ENCODE measurements at places on chromosomes 12 and 14. TPM values are rescaled to one million over a fixed set of nuclear protein-coding genes. Genes with fewer than 3 reads are reported as not detected.

DNA sequence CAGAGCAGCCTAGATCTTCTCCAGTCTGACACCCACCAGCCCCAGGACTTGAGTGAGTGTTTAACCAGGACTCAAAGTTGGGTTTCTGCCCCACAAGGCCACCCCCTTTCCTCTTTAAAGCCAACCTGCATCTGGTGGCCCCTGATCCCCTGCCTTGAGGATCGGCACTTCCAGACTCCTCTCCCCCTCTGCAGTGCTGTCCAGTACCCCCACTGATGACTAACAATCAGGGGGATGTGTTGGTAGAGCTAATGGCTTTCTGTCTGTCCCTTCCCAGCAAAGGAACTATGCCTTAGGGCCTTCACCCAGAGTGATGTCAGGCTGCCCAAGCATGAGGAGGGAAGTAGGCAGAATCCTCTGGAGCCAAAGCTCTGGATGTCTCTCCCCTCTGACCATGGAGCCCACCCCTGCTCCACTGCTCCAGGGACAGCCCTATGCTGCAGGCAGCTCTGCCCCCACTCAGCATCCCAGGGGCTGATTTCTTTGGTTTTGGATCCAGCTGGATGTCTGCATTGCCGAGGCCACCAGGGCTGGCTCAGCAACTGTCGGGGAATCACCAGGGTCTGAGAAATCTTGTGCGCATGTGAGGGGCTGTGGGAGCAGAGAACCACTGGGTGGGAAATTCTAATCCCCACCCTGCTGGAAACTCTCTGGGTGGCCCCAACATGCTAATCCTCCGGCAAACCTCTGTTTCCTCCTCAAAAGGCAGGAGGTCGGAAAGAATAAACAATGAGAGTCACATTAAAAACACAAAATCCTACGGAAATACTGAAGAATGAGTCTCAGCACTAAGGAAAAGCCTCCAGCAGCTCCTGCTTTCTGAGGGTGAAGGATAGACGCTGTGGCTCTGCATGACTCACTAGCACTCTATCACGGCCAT lies 42.9 kb downstream of the DAD1 start:
- no peak for DNase-seq

GRCh38 chr12:124394462-124395128 lies 99.7 kb downstream of the RFLNA start:
- no peak for DNase-seq

GRCh38 chr12:22535478-22535877 lies 8.9 kb downstream of the C2CD5 start:
- DNase-seq, result no peak

DNA sequence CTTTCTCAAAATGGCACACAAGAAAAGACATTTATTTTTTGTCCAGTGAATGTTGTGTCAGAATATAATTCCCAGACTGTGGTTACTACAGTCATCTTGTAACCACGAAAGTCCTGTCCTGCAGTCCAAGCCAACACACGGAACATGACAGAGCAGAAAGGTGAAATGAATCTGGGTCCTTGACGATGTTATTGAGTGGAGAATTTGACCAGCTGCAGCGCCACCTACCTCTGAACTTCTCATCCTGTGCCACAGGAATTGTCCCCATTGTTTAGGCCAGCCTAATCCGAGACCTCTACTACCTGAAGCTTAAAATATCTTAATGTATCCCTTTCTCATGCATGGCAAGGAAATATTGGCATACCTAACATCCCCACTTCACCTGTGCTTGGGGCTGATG lies 64.1 kb upstream of the OTX2 start:
- DNase-seq, result no peak

GRCh38 chr12:127803545-127803944 lies 463.4 kb upstream of the TMEM132C start:
- DNase-seq, result no peak

DNA sequence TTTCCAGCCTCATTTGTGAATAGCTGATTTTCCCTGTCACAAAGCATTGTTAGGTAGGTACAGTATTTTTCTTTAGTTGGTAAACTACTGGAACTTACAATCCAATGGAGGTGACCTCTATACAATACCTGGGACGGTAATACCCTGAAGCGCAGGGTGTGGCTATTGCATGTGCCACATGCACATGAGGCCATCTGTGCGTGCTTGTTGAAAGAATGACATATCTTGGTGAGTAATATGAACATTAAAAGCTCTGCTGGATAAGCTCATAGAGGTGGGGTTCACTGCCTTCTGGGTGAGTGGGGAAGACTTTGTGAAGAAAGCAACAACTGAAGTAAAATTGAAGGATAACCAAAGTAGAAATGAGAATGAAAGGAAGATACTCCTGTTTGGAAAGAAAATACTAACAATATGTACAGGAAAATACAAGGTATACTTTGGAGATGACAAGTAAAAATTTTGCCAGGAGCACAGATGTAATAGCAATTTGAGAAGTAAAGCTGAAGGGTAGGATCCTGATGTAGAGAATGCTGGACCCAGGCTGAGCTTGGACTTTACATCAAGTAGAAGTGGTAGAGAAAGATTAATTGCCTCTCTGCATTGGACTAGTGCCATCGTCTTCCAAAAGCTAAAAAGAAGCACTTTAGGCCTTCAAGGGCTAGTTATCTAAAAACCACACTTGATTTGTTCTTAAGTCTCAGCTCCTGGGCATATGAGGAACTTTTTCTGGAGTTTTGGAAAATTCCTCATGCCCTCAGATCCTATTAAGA lies 97.1 kb downstream of the SLC38A6 start:
- DNase-seq, result no peak

- DNase-seq, result peak; percentile 93
Observed at GRCh38 chr12:120234643-120235368, 30.7 kb downstream of the PXN start.

GRCh38 chr12:118346895-118347294 lies 25.8 kb downstream of the TAOK3 start:
- no peak for DNase-seq

DNA sequence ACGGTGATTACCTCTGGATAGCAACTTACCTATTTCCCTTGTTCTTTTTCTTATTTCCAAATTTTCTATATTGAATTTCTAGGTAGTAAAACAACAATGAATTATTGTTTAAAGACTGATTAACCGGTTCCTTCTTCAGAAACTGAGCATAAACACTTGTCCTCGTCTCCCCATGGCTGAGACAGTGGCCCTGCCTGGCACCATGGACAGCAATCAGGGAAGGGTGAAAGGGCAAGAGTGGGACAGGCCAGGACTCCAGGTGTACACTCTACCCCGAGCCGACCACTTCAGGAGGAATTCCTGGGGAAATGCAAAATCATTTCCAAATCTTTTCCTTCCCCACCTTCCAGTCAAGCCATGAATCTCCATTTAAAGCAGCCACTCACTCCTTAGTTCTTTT lies 48.8 kb upstream of the LTBP2 start:
- no peak for DNase-seq

- DNase-seq, result no peak
Observed at GRCh38 chr12:34300376-34301250, 278.3 kb downstream of the ALG10 start.

- no peak for DNase-seq
Observed at GRCh38 chr14:40340708-40341107, 908.5 kb upstream of the FBXO33 start.

GRCh38 chr12:55849616-55850343 lies 7.0 kb upstream of the MMP19 start:
- no peak for DNase-seq

- no peak for DNase-seq
Observed at GRCh38 chr12:39235990-39236767, 206.7 kb downstream of the KIF21A start.

GRCh38 chr12:120536064-120536791 lies 2.1 kb downstream of the RNF10 start:
- no peak for DNase-seq

DNA sequence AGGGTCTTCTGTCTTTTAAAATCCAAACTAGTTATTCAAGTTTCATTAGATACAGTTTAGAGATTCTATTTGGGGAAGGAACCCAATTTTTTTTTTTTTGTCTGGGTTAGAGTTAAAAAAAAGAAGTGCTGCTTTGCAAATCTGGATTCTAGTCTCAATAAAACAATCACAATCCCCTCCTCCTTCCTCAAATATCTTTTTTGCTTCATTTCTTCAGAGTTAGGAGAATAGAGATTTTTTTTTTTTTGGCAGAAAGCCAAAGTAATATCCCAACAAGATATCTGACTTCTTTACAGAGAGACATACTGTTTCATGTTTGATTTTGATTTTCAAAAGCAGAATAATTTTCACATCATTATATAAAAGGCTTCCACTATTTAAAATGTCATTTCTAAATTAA lies 201.9 kb downstream of the FOXN3 start:
- DNase-seq, result no peak

- DNase-seq, result no peak
Observed at GRCh38 chr12:22665476-22665875, 40.5 kb downstream of the ETNK1 start.

The HECTD4 gene
- 6.3 TPM for polyA plus RNA-seq

The RHEBL1 gene
- polyA plus RNA-seq, result 0.50 TPM

The TRIM9 gene
- polyA plus RNA-seq, result 0.34 TPM

The SERPINA5 gene
- 2.5 TPM for polyA plus RNA-seq

The ARHGEF25 gene
- 10.2 TPM for polyA plus RNA-seq

The LBHD2 gene
- 0.19 TPM for polyA plus RNA-seq

The DCP1B gene
- 1.3 TPM for polyA plus RNA-seq

The JDP2 gene
- polyA plus RNA-seq, result 46.0 TPM

All from heart left ventricle (tissue), 16 donors.